T-helper 9 cell (primary cell): ENCODE measurements at places on chromosomes 1 and 21.

DNA sequence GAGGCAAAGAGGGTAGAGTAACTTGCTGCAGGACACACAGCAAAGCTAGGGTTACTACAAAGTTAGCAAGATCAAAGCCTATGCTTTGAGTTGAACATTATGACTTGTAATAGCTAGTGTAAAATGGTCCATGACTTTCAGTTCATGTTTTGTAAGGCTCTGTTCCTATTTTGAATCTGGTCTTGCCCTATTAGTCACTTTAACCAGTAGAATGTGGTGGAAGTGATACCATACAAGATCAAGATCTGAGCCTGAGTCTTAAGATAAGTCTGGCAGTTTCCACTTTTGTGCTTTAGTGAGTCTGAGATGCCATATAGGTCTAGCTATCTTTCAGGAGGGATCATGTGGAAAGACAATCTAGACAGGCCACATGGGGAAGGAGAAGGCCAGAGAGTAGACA is 282.1 kb upstream of the BRINP3 start:
- DNase-seq, result no peak

DNA sequence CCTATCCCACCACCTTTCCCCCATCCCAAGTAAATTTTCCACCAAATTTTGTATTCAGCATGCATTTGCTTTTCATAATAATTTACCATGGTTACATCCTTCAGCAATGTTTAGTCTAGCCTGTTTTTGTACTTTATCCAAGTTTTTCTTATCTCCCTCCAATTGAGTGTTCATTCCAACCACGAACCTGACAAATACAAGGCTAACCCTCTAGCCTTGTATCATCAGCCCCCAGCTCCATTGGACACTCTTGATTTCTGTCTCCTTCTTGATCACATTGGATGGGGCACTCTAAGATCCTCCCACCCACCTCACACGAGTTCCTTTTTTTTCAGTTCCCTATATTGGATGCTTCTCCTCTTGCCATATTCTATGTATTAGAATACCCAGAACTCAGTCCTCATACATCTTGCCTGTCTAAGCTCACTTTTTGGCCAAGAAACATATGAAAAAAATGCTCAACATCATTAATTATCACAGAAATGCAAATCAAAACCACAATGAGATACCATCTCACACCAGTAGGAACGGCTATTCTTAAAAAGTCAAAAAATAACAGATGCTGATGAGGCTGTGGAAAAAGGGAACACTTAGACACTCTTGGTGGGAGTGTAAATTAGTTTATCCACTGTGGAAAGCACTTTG is 40.5 kb upstream of the SLC35F3 start:
- DNase-seq, result no peak

DNA sequence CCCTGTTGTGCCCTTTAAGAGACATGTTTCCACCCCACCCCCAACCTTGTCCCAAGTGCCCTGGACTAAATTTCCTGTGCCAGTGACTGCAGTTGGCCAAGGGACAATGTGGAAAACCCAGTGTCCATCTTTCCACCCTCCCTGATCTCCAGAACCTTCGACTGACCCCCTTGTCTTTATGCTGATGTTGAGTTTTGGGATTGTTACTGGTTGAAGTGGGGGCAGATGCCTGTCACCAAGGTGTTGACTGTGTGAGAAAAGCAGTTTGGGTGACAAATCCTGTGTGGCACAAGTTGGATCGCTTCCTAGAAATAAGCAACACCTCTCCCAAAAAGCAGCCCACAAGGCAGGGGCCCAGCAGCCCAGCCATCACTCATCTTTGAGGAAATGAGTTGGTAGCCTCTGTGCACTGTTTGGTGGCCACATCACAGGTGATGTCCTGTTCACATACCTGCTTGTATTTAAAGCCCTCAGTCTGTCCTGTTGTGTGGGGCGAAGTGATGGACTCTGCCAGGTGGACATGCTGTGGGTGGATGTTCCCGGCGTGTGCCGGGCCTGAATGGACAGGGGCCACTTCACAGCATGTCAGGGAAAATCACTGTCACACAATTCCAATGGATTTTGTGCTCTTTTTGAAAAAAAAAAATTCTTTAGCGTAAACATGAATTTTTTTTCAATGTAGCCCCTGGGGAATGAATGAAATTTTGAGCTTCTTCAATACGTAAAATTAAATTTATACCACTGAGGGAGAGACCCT is 6.6 kb upstream of the MIIP start:
- no peak for DNase-seq

DNA sequence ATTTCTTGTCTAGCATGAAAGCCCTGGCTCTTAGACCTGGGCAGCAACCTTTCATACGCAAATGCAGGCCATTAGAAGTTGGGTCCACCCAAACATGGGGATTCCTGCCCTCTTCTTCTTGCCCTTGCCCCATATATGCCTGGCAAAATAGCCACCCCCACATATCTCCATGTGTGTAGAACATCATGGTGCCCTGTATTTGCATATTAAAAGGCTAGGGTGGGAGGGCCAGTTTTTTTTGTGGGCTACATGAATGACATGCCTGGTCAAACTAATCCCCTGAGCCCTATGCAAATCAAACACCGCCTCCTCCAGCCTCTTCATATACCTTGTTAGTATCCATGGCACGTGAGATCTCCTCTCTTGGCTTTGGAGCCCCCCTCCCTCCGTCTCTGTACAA is 24.7 kb downstream of the MFSD2A start:
- DNase-seq, result no peak

- no peak for DNase-seq
Observed at GRCh38 chr1:226201029-226201593, 14.6 kb upstream of the ACBD3 start.

GRCh38 chr21:29382030-29382654 is 83.4 kb downstream of the BACH1 start:
- no peak for DNase-seq

GRCh38 chr1:156001021-156001661 is 19.6 kb downstream of the SSR2 start:
- DNase-seq, result no peak

DNA sequence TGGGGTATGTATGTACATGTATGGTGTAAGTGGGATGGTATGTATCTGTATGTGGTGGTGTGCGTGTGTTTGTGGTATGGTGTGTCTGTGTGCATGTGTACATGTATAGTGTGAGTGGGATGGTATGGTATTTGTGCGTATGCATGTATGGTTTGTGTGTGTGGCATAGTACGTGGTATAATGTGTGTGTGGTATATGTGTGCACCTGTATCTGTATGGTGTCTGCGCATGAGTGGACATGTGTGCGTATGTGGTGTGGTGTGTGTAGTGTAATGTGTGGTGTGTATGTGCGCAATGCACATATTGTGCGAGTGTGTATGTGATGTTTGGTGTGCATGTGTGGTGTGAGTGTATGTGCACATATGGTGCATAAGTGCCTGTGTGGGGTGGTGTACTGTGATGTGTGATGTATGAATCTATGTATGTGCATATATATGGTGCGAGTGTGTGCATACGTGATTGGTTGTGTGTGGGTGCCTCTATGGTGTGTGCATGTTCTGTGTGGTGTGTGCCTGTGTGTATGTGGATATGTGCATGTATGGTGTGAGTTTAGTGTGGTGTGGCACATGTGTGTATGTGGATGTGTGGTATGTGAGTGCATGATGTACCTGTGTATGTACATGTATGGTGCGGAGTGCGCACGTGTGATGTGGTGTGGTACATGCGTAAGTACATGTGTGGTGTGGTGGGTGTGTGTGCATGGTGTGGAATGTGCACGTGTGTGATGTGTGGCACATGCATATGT is 38.8 kb downstream of the WDR4 start:
- no peak for DNase-seq

GRCh38 chr1:221366495-221367110 is 375.3 kb downstream of the DUSP10 start:
- DNase-seq, result no peak

DNA sequence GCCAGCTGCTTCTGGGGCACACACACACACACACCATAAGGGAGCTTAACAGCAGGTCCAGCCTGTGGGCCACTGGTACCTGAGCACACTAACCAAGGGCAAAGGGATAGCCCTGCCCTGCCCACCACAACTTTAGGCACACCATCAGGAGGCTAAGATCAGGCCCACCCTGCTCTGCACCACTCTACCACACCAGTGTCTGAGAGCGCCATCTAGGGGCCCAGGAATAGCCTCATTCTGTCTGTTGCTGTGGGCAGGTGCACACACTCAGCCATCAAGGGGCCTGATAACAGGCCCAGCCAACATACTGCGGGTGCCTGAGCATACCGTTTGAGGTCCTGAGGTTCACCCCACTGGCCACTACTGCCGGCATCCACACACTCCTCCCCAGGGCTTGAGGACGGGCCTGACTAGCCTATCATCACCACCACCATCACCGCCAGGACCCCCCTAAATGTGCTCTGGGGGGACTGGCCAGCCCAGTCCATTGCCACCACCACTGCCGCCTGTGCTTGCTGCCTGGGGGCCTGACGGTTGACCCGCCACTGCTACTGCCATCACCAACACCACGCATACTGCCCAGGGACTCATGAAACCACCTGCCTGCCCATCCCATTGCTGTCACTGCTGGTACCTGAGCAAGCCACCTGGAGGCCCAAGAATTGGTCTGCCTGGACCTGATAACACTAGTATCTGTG is 31.3 kb downstream of the NSL1 start:
- peak; percentile 21 for DNase-seq

DNA sequence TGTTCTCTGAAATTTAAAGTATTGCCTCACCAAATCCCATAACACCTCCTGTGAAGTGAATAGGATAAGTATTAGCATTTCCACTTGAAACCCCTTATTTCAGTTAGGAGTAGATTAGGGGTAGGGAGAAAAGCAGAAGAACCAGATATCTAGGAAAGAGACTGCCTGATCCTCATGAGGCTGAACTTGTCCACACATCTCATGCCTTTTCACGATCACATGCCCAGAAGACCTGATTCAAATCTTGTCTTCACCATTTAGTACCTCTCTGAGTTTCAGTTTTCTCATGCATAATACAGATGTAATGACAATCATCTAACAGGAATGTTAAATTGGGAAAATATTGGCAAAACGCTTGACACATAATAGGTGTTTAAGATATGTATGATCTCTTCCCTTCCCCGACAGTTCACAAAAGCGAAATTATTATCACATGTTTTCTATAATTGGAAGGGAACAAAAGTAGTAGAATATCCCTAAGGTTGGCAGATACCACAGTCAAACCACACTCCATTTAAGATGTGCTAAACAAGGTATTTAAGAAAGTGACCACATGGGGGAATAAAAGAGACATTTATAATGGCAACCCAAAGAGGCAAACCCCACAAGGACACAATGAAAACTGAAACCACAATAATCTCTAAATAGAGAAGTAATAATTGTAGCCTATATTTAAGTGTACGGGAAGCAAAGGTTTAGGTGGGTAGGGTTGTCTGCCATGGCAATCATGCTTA is 25.2 kb downstream of the GFI1 start:
- DNase-seq, result no peak

DNA sequence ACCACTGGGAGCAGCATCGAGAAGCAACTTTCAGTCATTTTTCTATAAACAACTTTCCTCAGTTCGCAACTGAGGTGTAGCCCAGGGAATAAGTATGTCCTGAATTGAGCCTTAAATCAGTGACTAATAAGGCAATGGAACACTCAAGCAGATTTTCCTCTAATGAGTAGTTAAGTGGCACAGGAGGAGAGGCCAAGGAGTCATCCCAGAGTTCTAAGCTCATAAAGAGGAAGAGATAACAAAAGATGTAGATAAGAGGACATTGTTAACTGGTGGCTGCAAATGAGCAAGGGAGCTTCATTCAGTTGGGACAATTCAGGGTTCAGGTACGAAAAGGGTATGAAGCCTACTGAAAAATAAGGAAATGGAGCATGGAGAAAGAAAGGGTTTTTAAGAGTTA is 64.5 kb downstream of the LRRC40 start:
- DNase-seq, result no peak

- DNase-seq, result peak; percentile 34
Observed at GRCh38 chr1:24966724-24967346, 36.8 kb upstream of the RUNX3 start.

DNA sequence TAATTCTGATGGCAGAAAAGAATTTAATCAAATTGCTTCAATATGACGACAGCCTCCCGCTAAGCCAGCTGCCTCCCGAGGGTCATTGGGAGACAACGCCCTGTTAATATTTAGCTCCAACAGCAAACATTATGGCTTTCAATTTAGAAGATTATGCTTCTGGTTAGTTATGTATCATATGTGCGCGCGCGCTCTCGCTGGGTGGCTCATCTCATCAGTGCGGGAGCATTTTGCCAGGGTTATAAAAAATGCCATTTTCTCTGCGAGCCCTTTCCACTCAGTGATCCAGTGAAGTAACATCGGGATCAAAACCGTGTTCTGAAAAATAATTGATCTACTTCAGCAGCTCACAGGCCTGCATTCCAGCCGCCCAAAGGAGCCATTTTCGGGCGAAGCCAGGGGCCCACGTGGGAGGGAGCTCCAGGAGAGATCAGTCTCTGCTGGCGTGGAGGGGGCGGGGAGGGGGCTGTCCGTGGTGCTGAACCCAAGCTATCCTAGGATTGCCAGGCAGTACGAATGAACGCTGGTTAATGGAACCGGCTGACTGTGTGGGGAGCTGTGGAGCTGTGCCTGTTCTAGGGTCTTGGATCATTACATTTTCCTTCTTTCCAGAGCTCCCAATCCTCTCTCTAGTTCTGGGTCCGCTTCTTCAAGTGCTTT is 219.1 kb upstream of the ZC3H12A start:
- no peak for DNase-seq

GRCh38 chr21:32812035-32812434 is 40.5 kb upstream of the PAXBP1 start:
- DNase-seq, result no peak
